ENCODE measurements at places on chromosomes 1 and 21.
A peak's percentile ranks its signal among the peaks of the same experiment; 100 is the strongest.

- DNase-seq: no peak
Measured at GRCh38 chr1:224745924-224746323, 129.8 kb downstream of the CNIH3 start.

DNA sequence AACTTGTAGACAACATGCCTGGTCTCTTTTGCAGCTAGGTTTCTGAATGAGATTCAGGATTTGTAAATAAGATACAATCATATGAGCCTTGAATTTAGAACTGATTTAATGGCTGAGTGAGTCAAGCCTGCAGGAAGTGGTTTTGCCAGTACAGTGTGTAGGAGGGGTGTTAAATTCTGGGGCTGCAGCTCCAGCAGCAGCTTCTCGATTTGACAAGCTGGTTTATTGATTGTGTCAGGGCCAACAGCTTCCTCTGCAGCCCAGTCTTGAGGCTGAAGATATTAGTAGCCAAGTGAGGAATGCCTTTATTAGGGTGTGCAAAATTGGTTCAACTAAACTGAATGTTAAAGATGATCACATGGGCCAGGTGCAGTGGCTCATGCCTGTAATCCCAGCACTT, 11.5 kb upstream of the PLA2G5 start:
- peak; percentile 14 for DNase-seq

- peak; percentile 37 for DNase-seq
Measured at GRCh38 chr1:162633081-162633762, 958 bp downstream of the DDR2 start.

- DNase-seq: no peak
Measured at GRCh38 chr1:66237722-66238479, 296.1 kb upstream of the SGIP1 start.

- no peak for DNase-seq
Measured at GRCh38 chr1:71785000-71785399, 497.3 kb downstream of the NEGR1 start.

DNA sequence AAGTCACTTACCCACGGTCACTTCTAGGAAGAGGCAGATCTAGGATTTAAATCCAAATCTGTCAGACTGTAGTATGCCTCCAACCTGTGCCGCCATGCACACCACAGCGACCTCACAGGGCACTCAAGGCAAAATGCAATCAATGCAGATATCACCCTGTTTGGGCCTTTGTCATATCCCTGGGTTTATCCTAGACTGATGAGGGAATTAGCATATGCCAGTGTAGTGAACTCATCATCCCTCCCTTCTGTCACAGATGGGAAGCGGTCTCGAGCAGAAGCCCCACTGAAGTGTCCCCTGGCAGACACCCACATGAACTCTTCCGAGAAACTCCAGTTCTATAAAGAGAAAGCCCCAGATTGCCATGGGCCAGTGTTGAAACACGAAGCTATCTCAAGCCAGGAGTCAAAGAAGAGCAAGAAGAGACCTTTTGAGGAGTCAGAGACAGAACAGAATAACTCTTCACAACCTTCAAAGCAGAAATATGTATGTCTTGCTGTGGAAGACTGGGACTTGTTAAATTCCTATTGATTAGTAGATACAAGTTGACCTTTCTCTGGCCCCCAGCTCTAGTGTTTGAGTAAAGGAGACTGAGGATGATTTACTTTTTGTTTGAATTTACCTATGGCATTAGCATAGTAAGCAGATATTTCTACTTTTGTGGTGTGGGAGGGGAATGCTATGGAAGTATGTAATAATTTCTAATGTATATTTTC, 21.4 kb downstream of the LRRC42 start:
- no peak for DNase-seq

GRCh38 chr1:211375146-211375818, 48.6 kb downstream of the TRAF5 start:
- DNase-seq: no peak

DNA sequence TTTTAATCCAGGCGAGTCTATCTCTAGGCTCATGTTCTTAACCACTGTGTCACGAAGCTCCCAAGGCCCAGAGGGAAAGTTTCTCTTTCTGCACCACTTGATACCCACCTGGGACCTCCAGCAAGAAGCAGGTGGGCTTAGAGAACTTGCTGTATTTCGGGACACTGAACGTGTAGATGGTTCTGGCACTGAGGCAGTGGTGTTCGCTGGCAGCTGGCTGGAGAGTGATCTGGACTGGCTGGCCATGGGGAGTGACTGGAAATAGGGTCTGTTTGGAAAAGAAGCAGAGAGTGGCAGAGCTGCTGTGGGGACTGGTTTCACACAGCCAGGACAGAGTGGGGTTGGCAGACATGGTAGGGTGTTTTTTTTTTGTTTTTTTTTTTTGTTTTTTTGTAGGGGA, 16.4 kb upstream of the IL22RA1 start:
- no peak for DNase-seq

- DNase-seq: no peak
Measured at GRCh38 chr1:32719681-32720275, 17.2 kb upstream of the SYNC start.

- DNase-seq: no peak
Measured at GRCh38 chr1:44219301-44219626, 6.0 kb downstream of the DMAP1 start.

DNA sequence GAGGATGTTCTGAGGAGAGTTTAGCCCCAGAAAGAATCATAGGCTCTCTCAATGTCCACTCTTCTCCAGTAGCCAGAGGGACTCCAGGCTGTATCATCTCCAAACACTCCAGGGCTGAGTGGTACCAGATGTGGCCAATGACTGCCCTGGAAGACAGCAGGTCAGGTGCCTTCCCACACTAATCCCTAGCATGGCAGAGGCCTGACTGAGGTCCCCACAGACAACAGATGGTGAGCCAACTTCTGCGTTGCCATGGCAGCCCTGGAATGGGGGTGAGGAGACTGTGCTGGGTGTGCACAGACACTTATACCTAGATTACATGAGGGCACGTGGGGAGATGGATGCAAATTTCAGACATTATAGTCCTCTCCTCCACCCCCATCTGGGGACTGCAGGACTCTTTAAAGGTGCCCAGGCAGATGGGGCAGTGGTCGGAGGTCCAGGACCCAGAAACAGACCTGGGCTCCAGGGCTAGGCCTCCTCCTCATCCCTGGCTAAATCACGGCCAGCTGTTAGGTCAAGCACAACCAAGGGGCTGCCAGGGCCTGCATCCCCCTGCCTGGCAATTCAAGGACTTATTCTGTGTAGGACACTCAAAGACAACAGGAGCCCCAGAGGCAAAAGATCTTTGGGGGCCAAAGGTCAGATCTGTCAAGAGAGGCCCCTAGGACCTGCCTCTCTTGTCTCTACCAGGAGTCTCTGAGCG, 42.9 kb downstream of the CAMK2N1 start:
- DNase-seq: peak; percentile 17

DNA sequence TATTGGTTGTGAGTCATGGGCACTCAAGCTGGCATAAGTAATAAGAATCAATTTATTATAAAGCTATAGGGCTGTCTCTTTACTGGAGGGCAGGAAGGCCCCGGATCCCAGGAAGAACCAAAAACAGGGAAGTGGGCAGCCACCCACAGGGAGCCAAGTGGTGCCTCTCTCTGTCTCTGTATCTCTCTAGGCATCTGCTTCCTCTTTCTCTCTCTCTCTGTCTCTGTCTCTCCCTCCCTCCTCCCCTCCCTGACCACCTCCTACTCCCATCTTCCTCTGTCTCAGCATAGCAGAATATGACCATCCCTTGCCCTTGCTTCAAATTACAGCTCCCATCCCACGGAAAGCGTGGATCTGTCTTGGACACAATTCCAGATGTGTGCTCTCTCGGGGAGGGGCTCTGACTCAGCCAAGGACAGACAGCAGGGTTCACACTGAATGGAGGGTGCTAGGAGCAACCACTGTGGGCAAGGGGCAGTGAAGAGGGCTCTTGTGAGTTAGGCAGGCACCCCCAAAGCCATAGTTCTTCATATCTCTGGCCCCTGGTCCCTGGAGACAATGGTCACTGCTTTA, 80.4 kb upstream of the LPGAT1 start:
- DNase-seq: no peak

GRCh38 chr1:77833521-77834100, 54.2 kb downstream of the MIGA1 start:
- peak; percentile 74 for DNase-seq

DNA sequence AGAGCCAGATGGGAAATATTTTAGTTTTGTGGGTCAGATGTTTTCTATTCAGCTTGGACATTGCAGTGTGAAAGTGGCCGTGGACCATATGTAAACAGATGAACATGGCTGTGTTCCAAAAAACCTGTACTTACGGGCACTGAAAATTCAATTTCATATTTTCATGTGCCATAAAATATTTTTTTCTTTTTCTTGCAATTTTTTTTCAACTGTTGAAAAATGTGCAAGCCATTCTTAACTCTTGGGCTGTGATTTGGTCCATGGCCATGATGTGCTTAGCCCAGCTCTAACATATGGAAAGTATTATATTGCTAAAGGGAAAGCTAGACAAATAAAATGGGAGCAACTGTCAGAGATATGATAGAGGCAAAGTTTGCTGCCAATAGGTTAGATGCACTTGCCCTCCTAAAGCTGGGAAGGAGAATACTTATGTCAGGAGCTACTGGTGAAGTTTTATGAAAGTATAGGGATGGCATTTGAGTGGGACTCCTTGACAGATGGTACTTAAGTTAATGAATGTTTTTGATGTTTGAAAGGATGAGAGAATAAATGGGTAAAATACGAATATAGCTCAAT, 240.3 kb downstream of the RYR2 start:
- DNase-seq: no peak

DNA sequence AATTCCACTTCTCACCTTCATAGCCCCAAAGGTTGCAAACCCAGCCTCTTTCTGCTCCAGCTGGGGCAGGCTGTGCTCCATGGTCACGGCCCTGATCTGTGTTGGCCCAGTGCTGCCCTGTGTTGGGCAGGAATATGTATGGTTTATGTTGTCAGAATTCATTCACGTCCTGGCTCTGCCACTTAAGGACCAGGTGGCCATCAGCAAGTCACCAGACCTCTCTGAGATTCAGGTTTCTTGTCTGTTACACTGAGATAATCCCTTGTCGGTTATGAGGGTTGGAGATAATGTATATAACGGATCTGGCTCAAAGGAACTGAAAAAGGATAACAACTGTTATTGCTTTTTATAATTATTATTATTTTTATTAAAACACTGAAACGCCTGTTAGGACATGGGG, 39.1 kb upstream of the SELENON start:
- no peak for DNase-seq

DNA sequence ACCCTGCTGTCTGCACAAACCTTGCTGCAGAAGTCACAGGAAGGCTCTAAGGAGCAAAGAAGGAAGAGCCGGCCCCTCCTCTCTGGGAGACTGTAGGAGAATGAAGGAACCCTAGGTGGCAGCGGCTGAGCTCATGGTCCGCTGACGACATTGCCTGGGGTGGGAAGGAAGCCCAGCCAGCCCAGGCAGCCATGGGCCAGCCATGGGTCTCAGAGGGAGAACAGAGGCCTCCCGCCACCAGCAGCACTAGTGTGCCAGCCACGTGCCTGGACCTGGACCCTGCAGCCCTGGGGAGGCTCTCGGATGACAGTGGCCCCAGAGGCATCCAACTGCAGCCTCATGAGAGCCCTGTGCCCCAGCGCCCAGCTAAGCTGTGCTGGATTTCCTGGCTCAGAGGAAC, 49.2 kb upstream of the POFUT2 start:
- peak; percentile 55 for DNase-seq

GRCh38 chr1:183633676-183634343, 1.8 kb downstream of the ARPC5 start:
- peak; percentile 91 for DNase-seq

GRCh38 chr1:47508702-47509431, 71.0 kb downstream of the FOXD2 start:
- no peak for DNase-seq

GRCh38 chr21:44524414-44525371, 15.3 kb downstream of the KRTAP10-1 start:
- no peak for DNase-seq

- DNase-seq: no peak
Measured at GRCh38 chr1:77929806-77930205, 41.4 kb downstream of the NEXN start.

- no peak for DNase-seq
Measured at GRCh38 chr21:36156815-36157670, at the start of gene DOP1B. Gene DOP1B (plus strand): TSS chr21:36156824. CDS start chr21:36164734, 7,910 bp downstream.

DNA sequence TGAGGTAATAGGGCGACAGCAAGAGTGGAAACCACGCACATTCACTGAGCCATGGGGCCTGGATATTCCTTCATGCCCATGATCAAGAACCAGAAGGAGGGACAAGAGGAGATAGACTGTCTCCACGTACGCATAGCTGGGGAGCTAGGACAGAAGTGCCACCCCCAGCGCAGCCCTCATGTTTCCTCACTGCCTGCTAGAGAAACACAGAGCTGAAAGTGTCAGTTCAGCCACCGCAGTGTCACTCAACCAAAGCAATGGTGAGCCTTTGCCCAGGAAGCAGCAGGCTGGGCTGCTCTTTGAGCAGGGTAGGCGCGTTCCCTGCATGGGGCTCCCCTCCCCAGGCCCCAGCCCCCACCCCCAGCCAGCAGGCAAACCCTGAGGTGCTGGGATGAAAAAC, 68.5 kb downstream of the STUM start:
- DNase-seq: no peak

GRCh38 chr1:205508227-205508714, 3.8 kb downstream of the CDK18 start:
- DNase-seq: no peak

GRCh38 chr1:224644553-224645154, 28.5 kb downstream of the CNIH3 start:
- DNase-seq: peak; percentile 56

GRCh38 chr1:107979088-107979487, 14.1 kb upstream of the VAV3 start:
- no peak for DNase-seq

- DNase-seq: no peak
Measured at GRCh38 chr1:234372011-234372757, 1.1 kb upstream of the COA6 start.

DNA sequence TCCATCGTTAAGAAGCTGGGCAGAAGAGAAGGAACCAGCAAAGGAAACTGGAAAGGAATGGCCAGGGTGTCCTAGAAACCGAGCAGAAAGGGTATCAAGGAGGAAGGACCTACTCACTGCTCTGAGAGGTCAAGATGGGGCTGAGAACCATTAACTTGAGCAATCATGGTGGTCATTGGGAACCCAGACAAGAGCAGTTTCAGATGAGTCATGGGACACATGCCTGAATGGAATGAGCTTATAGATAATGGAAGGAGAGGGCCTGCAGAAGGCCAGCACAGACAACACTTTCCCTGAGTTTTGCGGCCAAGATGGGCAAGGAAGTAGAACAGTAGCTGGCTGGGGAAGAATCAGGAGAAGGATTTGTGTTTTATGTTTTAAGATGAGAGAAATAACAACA, 383.2 kb downstream of the KIF26B start:
- peak; percentile 81 for DNase-seq

DNA sequence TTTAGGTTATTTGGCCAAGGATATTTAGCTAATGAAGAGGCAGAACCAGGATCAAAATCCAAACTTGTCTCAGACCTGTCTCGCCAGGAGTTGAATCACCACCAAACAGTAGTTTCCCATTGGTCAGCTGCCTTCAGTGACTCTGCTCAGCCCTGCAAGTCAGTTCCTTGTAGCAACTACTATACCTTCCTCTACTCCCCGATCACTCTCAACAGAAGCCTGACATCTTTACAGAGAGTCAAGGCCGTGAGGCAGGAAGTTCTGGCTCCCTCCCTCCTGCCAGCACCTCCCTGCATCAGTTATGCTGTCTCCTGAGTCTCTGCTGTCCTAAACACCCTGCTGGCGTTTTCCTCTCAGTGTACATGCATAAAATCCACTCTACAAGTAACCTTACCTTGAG, 13.2 kb downstream of the PSMD4 start:
- no peak for DNase-seq

GRCh38 chr1:2257245-2257627, 29.1 kb downstream of the SKI start:
- DNase-seq: no peak
